DMS153 (cell line): ENCODE measurements at places on chromosomes 16 and 17.

DNA sequence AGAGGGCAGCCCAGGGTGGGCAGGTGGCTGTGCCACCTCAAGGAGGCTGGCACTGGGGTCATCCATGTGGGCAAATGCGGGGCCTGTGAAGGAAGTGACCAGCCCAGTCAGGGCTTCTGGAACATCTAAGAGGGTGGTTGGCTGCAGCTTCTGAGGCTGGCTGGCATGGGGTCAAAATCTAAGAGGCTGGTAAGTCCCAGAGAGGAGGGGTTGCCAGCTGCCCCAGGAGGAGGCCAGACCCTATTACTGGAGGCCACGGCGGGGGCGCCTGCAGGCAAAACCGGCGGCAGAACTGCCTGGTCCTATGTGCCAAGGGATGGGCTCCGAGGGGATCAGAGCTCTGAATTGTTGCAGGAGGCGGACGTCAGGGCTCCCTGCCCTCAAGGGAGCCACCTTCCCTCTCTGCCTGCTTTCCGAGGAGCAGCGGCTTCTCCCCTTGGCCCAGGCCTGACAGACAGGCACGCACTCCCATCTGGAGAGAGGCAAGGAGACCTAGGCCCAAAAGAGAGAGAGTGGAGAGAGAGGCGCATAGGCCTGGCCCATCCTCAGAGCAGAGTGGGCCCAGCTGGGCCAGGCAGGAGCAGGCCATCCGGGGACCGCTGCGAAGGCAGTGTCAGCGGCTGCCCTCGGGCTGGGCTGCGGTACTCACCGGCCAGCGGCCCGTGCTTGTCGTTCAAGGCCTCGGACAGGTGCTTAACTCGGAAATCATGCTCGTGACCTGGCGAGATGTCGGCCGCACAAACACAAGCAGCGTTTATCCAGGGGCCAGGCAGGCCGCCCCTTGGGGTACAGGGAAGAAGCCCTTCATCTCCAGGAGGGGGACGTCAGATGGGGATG is 10.9 kb downstream of the ZACN start:
- no peak for DNase-seq

DNA sequence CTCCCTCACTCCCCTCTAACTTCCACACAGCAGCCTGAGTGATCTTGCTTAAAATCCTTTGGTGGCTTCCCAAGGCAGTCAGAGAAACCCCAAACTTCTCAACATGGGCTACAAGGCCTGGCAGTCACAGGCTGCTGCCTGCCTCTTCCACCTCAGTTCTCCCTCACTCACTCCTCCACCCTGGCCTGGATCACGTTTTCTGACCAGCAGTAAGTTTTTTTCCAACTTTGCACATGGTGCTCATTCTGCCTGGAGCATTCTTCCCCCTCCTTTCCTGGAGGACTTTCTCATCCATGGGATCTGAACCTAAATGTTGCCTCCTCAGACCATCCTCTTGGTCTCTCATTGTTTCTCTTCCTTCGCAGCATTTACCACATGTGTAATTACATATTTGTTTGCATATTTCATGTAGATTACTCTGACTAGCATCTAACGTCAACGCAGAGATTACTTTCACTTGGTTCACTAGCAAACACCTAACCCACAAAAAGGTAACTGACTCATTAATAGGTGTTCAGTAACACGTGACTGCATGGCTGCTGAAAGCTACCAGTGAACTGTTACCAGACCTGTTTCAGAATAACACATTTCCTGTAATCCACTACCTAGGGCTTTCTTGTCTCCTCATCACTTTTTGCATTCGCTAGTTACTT is 17.1 kb downstream of the GNA13 start:
- no peak for DNase-seq

GRCh38 chr17:66002812-66003211 is 189.1 kb downstream of the CEP112 start:
- DNase-seq, result no peak

GRCh38 chr17:49858796-49859195 is 10.9 kb upstream of the TAC4 start:
- DNase-seq, result no peak

- DNase-seq, result no peak
Observed at GRCh38 chr16:55661941-55662643, 6.3 kb downstream of the SLC6A2 start.

DNA sequence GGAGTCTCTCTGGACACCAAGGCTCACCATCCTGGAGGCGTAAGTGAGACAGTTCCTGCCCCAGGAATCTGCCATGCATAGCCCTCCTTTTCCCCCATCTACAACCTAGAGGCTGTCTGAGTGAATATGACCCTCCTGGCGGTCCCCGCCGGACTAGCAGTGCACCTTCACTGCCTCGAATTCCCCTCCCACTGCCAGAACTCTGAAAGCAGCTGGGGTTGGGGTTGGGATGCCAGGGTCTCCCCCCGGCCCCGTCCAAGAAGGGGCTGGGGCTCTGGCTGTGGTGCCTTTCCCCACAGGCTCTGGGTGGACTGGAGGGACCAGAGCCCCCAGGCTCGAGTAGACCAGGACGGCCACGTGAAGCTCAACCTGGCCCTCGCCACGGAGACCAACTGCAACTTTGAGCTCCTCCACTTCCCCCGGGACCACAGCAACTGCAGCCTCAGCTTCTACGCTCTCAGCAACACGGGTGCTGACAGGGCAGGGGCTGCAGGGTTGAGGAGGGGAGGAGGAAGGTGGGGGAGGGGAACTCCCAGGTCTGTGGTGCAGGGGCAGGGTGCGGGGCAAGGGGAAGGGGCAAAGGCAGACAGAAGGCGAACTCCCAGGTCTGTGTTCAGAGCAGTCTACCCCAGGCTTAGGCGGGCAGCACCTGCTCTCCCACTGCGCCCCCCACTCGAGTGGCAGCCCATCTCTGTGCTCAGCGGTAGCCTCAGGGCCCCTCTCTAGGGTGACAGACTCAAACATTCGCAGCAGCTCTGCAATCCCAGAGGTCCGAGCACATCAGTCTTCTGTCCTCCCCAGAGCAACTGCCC is 1.2 kb downstream of the ZACN start:
- DNase-seq, result no peak

DNA sequence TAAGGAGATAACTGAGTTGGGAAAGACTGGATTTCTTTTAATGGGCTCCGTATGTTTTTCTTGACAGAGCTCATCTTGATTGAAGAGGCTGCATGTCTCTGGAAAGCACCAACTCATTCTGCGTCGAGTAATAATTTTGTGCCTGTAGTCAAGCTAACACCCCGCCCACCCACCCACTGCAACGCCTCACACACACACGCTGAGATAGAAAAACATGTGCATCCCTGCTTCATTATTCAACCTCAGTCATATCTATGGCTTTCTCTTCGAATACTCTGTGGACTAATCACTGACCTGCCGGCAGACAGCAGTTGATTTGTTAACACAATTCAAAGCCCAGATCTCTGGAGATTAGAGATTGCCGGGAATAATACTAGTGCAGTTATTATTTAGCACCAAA is 220.2 kb upstream of the TOM1L1 start:
- no peak for DNase-seq

DNA sequence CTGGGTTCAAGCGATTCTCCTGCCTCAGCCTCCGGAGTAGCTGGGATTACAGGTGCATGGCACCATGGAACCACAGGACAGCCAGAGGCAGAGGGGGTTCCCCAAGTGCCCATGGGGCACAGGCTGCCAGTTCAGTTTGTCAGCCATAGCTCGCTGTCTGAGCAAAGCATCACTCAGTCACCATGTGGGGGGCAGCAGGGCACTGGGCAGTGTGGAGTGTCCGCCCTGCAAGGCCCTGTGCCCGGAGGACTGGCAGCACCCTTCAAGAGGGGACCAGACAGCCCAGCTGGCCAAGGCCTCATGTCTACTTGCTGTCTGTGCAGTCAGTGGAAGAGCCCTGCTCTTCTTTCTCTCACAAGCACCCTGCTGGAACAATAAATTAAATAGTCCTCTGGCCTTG is 6.4 kb downstream of the ALYREF start:
- DNase-seq, result no peak

DNA sequence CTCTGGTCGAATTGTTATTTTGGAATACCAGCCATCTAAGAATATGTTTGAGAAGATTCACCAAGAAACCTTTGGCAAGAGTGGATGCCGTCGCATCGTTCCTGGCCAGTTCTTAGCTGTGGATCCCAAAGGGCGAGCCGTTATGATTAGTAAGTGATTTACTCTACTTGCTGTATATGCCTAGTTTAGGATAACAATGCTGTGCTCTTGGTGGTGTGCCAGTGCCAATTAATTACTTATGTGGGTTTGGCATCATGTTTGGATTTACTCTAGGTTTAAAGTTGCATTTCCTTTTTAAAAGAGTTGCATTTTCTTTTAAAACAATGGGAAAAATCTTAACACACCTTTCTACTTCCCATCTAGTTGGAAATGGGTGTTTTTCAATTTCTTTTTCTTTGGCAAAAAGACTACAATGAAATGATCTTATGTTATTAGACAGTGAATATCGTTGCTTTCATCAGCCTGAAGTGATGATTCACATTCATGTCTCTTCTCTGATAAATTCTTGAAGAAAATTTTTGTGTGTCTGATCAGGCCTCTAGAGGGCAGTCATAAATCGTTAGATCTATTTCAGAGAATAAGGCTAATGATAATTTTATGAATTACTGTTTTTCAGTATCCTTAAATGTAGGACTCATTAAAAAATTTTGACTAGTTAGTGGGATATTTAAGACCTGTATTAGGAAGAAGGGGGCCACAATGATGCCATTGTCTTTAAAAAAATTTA is 5.6 kb downstream of the SF3B3 start:
- no peak for DNase-seq

DNA sequence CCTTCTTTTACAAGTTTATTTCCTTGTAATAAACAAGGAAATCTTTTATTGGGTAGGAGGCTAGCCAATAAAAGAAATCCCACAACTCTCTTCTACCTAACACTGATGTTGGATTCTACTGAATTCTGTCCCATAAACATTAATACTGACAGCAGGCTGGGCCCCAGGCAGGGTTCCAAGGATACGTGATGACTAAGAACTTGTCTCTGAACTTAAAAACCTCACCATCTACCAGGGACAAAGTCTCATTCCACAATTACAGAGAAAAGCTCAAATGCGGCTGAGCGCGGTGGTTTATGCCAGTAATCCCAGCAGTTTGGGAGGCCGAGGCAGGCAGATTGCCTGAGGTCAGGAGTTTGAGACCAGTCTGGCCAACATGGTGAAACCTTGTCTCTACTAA is 64.9 kb downstream of the ARHGAP17 start:
- DNase-seq, result no peak

DNA sequence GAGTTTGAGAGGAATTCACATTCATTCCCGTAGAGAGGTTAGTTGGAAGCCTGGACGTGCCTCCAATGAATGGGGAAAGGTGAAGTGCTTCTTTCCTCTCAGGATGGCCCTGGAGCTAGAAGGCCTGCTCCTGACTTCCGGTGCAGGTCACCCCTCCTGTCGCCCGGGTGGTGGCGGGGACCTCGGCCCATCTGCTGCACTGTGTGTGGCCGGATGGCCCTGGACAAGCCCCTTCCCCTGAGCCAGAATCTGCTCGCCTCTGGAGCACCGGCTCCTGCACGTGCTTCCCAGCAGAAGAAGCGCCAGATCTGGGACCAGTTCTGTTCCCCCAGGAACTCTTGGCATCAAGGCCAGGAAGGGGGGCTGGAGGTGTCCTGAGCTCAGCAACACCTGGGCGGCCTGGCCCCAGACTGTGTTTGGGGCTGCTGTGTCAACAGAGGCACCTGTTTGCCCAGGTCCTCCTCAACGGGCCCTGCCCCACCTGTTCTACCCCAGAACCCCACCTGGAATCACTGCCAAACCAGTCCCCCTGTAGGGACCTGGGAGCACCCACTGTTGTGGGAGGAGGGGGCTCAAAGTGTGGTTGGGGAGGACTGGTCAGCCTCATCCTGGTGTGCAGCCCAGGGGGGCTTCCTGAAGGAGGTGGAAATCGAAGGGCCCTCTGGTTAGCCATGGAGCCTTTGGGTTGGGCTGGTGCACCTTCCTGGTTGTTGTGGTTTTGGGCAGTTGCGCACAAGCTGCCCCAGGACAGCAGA is 5.1 kb upstream of the PERCC1 start:
- DNase-seq, result no peak

- no peak for DNase-seq
Observed at GRCh38 chr16:23650674-23651416, 9.6 kb downstream of the DCTN5 start.

- no peak for DNase-seq
Observed at GRCh38 chr17:56675876-56676660, 82.6 kb downstream of the NOG start.

GRCh38 chr16:3015865-3016521 is 2.0 kb downstream of the CLDN6 start:
- DNase-seq, result no peak

DNA sequence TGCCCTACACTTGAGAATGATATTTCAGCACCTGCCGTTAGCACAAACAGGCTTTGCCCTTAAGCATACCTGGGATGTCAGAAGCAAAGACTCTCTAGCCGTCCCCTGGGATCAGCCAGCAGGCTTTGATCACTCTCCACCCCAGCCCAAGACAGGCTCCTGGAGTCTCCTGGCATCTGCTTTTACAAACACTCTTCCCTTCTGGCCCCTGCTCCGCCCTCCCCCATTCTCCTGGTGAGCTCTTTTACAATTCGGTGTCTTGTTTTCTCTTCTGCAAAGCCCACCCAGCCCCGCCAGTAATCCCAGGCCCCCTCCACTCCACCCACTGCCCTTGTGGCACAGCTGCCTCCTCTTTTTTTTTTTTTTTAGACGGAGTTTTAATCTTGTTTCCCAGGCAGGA is 50.4 kb downstream of the KATNIP start:
- no peak for DNase-seq

- DNase-seq, result no peak
Observed at GRCh38 chr17:38551121-38551520, 54.6 kb downstream of the SRCIN1 start.

GRCh38 chr17:76538281-76538931 is 897 bp upstream of the CYGB start:
- DNase-seq, result no peak

DNA sequence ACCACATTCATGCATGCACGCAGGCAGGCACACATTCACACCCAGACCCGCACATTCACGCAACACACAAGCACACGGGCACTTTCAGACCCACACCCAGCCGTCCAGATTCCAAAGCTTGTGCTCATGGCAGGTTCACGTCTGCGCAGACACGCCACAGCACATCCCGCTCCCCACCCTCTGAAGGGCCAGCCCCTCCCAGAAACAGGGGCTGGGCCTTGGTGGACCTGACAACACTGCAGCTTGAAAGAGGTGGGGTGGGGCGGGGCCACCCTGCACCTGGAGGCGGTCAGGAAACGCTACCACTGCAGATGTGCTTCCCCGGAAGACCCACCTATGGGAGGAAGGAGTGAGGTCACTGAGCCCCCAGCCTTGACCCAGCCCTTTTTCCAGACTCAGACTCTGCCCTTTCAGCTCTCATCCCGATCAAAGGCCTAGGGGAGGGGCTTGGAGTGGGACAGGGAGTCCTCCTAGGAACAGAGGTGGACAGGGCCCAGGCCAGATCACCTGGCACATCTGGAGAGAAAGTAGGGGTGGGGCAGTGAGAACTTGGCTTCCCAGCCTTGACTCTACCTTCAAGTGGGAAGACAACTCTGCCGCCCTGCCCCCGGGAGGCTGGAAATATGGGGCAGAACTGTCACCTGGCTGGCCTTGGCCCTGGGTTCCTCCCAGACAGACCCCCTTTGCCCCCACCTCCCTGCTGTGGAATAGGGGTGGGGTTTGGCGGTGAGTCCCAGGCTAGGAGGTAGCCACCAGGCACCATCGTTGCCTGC is 11.0 kb downstream of the P3H4 start:
- peak; percentile 53 for DNase-seq
